GM12878 (cell line): ENCODE measurements at places on chromosomes 2 and 18.
A peak's percentile ranks its signal among the peaks of the same experiment; 100 is the strongest.

- DNase-seq, result no peak
Measured at GRCh38 chr18:24366328-24366727, 31.3 kb downstream of the OSBPL1A start.

DNA sequence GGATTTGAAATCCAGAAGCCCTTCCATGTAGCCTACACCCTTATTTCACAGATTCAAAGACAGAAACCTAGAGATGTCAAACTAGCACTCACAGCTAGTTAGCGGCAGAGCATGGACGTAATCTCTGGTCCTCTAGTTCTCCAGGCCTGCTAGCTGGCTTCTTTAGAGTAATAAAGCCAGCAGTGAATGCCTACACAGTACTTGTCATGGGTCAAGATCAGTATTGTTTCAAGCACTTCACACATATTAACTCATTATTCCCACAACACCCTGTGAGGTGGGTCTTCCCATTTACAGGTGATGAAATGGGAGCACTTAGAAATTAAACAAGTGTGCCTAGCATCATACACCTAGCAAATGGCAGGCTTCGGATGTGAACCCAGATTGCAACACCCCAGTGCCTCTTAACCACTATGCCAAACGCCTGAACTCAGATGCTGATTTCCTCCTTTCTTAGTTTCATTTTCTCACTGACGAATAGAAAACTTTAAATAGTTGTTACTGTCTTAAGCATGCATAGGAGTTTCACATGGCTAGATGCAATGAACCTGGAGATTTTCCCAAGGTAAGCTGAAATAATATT lies 14.5 kb upstream of the ZBTB14 start:
- DNase-seq, result peak; percentile 48

- no peak for DNase-seq
Measured at GRCh38 chr18:8224576-8224975, 384.7 kb upstream of the RAB12 start.

- no peak for DNase-seq
Measured at GRCh38 chr2:215983581-215984351, 29.6 kb downstream of the MREG start.
